ENCODE measurements at places on chromosomes 4 and X.
A peak's percentile ranks its signal among the peaks of the same experiment; 100 is the strongest.

- no peak for DNase-seq
These were observed 454.9 kb downstream of the CCSER1 start for GRCh38 chr4:90582087-90582486.

DNA sequence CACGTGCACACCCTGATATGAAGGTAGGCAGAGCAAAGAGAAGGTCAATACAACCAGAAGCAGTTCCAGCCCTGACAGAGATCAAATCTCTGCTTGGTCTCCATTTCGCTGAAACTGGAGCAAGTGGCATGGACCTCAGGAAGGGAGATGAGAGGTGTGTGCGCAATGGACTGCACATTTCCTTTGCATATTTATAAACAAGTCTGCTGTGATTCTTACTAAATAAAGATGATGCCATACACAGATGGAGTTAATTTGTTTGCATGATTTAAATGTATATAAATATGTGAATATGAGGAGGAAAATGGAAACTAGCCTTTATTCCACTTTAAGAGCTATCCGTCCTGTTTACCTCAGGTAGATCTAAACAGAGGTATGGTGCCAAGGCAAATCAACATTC lies 2.1 kb upstream of the SCRG1 start:
- DNase-seq, result no peak

GRCh38 chrX:9729171-9729885 lies 36.3 kb downstream of the GPR143 start:
- no peak for DNase-seq

DNA sequence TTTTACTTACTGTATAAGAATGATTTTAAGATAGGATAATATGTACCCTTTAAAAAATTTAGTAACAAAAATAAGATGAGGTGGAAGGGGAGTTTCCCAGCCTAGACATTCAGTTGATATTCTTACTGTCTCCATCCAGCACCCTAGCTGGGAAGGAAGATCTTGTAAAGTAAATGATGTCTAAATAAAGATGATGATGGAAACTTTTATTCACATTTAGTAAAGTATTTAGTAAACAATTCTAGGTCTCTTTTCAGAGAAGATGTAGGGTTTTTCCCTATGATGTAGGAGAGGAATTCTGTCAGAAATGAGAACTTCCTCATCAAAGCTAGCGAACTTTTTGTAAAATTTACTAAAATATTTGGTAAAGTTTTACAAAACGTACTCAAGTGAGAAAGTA lies 136.8 kb downstream of the RAPGEF2 start:
- DNase-seq, result no peak

DNA sequence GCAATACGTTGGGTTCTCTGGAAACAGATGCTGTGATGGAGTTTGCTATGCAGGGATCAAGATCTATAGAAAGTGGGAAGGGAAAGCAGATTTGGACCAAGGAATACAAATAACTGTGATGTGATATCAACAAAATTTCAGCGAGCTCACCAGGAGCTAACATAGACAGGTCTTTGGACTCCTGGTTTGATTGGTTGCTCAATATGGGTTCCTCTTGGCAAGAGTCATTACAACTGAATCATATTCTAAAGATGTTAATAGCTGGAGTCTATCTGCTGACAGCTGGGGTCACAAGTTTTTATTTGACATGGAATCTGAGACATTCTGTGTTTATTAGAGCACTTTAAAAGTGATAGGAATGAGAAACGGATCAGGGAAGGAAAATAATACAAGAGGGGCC lies 637.6 kb upstream of the GNPDA2 start:
- no peak for DNase-seq

GRCh38 chr4:95466791-95467190 lies 82.0 kb downstream of the UNC5C start:
- no peak for DNase-seq

DNA sequence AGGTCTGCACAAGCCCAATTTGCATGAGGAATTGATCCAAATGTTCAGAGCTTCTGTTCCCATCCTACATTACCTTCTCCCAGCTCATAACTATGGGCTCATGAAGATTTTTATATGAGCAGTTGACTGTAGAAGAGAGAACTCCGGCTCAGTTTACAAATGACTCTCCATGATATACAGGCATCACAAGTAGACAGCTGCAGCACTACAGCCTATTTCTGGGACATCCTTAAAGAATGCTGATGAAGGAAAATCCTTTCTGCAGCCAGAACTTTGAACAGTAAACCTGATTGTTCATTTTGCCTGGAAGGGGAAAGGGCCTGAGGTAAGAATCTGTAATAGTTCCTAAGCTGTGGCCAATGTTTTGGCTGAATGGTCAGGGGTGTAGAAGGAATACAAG lies 174.1 kb upstream of the CXCL13 start:
- DNase-seq, result no peak

DNA sequence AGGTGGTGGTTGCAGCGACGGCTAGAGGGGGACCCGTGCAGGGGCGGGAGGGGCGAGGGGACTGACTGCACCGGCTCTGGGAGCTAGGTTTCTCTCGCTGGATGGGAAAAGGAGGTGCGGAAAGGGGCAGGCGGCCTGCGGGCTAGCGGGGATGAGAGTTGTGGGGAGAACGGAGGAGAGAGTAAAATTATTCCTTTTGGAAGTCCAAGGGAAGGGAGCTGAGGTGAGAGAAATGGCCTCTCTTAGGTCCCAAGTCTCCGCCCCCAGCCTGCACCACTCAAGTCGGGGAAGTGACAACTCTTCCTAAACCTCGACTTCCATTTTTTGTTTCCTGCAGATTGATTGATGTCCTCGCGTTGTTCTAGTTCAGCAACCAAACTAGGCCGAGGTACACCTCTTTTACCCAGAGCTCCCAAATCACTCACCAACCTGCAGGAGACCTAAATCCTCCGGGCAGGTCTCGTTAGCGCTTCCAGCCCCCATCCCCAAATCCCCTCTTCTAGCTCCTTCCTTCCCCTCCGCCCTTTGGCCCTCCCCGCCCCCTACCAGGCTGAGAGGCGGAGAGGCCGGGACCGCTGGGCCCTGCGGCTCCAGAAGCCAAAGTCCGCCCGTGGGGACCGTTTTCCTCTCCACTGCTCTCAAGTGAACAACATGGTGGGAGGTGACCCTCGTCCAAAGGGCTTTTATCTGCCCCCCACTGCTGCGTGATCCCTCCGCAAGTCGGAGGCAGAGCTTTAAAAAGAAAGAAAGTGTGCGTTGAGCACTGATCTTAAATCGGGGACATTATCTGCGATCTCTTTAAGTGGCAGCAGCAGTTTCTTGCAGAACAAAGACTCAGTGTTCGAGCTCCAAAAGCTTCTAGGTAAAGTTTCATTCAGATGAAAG lies 7.3 kb downstream of the PITX2 start:
- DNase-seq, result no peak

- DNase-seq, result no peak
These were observed 82.9 kb upstream of the RBPJ start for GRCh38 chr4:26237916-26238315.

- peak; percentile 34 for DNase-seq
These were observed 148.5 kb downstream of the DHRSX start for GRCh38 chrX:2351999-2352995.

DNA sequence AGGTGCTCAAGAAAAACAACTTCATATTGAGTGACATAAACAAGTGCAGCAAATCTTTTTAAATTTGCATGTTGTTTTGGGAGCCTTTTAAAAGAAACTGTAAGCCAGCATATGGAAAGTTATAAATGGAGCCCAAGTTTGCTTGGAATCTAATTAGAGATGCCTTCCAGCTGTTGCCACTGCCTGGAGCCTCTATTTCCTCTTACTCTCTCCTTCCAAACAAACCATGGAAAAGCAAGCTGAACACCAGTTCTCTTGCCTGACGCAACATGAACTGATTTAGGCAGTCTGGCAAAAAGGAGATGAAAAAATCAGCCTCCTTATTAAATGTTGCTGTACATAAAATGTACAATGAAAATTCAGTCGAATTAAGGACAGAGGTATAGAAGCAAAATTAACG lies 21.5 kb downstream of the ARSJ start:
- no peak for DNase-seq

DNA sequence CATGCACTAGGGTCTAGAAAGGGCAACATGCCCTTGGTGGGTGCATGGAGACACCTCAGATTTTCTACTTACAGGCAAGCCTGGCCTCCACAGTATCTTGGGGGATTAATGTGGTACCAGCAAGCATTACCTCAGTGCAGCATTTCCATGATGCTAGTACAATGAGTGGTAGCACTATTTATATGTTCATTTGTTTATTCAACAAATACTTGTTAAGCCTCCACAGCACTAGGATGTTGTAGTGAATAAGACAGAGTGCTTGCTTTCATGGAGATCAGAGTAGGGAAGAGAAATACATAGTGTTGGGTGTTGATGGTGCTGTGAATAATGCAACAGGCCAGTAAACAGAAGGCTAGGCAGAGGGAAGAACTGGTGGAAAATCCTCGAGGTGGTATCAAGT lies 133.4 kb downstream of the KLHL8 start:
- DNase-seq, result no peak

- no peak for DNase-seq
These were observed 40.8 kb downstream of the CLCN4 start for GRCh38 chrX:10197279-10198210.

DNA sequence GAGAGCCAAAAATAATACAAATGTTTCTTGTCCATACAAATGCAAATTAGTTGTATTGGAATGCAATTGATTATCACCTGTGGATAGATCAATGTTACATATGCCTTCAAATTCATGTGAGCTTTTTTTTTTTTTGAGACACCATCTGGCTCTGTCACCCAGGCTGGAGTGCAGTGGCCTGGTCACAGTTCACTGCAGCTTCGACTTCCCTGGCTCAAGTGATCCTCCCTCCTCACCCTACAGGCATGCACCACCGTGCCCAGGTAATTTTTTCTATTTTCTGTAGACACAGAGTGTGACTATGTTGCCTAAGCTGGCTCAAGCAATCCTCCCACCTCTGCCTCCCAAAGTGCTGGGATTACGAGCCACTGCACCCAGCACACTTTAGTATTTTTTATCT lies 38.6 kb upstream of the TMEM184C start:
- no peak for DNase-seq

DNA sequence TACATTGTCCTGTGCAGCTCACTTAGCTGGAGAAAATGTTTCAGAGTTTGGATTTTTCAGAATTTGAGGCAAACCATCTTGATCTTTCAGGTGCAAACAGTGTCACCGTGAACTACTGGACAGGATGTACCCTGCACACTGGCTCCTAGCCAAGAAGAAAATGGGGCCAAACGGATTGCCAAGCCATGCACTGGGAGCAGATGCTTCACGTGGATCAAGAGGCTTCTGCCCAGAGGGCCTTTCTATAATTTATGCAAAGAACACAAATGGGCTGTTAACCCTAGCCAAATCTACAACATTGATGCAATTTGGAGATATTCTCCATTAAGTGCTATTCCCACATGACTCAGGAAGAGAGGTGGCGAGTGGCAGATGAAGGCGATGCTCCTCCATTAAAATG lies 46.9 kb upstream of the ATP8A1 start:
- no peak for DNase-seq

All from activated CD4-positive, alpha-beta T cell treated with anti-CD3 and anti-CD28 coated beads, Interleukin-10, Interleukin-2, amounts not matched to agents 100 ng/mL and 50 ng/mL, durations not matched to agents 16 hours and 8 hours (primary cell).